HCT116 (cell line): ENCODE measurements at places on chromosomes 3 and 15.

GRCh38 chr15:57820119-57820518, 113.6 kb downstream of the POLR2M start:
- DNase-seq: no peak

GRCh38 chr3:71088019-71088708, 495.4 kb downstream of the FOXP1 start:
- no peak for DNase-seq

DNA sequence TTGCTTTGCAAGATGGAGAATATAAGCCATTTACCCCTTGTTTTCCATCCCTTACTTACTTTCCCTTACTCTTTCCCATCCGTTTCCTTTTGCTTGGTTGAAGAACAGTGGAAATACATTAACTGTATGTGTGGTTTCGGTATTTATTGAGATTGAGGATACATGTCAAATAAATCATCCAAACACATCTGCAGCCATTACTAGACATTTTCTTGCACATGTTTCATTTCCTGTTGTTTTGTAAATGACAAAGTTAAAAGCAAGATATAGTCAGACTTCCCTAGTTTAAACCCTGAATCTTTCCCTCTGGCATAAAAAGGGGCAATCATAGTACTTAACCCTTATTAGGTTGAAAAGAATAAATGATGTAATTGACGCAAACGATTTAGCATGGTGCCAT, 82.1 kb upstream of the BCHE start:
- DNase-seq: no peak

- no peak for DNase-seq
Measured at GRCh38 chr3:176974279-176974678, 223.0 kb downstream of the TBL1XR1 start.

DNA sequence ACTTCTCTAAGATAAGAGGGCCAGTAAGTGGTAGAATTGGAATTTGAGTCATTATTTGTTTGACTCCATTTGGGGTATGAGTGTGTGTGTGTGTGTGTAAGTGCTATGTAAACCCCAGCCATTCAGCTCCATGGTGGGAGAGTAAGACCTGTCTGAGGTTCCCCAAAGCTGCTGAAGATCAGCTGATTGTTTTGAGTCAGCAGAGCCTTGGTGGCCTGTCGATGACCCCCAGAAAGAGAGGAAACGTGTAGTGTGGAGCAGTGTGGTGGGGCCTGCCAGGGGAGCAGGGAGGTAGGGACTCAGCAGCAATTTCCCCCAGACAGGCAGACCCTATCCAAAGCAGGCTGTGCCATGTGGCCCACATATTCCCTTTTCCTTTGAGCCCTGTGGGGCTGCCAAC, 5.3 kb downstream of the DVL3 start:
- DNase-seq: no peak

DNA sequence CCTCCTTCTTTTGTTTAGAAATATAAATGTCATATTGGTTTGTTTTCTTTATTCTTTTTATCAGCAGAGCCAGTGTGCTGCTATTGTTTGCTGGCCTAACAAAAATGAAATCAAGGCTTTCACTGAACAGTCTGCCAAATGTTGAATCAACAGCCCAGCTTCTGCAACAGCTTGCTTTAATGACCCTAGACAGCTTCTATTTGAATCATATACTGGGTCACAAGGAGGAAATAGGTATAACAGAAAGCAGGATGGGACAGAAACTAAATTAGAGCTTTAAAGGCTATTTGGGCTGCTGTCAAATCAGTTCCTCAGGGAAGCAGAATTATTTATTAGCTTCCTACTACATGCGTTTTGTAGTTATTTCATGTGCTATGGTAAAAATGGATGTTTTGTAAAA, 12.1 kb upstream of the DNAJC13 start:
- no peak for DNase-seq

DNA sequence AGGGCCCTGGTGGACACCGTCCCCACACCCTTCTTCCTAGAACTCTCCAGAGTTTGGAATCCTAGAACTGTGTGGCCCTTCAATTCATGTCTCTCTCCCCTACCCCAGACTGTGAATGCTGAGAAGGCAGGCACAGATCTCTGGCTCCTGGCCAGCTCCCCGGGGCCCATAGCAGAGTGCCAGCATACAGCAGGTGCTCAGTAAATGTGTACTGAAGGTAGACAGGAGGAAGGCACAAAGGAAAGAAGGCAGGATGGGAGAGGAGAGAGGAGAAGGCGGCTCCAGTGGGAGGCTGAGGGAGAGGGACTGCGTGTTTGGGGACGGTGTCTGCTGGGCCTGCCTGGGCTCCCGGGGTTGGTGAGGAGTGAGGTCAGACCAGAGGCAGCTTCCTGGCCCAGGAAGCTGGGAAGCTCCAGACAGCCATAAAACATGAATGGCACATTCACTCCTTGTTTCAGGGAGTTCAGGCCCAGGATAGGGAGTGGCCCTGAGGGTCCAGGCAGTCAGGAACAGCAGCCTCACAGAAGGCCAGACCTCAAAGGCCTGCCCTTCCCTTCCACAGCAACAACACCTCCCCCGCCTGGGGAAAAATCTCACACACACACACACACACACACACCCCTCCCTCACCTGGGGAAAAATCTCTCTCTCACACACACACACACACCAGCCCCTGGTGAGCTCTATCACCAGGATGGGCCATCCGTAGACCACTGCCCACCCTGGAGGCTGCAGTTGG, 137.1 kb upstream of the PRR20G start:
- DNase-seq: no peak

GRCh38 chr3:119195151-119195476, 21.7 kb downstream of the UPK1B start:
- DNase-seq: no peak

DNA sequence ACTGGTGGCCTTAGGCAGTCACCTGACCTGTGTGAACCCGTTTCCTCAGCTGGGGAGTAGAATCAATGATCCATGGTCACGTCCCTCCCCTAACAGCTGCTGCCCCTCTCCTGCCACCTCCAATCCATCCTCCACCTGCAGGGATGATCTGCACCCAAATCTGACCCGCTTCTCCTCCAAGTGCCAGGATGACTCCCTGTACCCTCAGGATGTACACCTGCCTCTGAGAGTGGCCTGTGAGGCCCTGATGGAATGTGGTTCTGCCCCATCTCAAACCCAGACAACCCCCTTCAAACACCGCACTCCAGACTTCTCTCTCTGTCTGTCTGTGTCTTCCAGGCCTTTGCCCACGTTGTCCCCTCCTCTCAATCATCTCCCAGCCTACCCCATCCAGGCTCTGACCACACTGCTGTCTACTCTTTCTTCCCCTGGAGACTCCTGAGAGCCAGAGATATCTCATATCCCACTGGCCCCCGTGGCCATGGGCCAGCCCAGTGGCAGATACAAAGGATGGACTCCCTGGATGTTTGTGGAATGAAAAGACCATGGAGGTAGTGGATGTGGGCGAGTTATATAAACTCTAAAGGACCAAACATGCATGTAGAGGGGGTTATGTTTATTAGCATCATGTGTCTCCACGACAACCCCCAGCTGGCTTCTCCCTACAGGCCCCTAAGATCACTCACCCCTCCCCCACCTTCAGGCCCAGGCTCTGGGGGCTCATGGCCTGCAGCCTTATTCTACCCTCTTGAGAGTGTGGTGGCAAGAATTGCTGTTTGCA, 84.9 kb downstream of the SMAD6 start:
- DNase-seq: no peak

GRCh38 chr15:66842710-66843441, 140.8 kb downstream of the SMAD6 start:
- no peak for DNase-seq

DNA sequence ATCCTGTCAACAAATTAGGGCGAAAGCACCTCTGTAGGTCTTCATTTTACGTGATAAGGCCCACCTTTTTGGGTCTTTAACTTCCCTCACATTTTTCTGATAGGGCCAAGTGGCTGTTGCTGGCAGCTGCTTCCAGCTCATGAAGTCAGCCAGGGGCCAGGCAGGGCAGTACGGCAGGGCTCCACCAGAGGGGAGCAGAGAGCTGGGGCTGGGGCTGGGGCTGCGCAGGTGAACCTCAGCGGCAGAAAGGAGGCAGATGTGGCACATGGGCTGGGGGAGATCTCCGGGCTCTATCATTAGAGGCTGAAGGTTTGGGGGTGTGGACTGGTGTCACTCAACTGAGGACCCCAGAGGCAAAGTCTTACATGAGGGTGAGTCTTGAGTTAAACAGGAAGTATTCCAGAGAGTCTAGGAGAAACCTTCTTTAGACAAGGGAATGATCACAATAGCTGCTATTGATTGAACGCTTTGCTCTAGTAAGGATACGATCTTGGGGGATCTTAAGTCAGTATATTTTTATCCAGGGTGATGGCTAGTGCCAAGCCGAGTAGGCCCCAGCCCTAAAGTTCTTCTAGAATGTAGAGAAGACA, 62.8 kb upstream of the MEX3B start:
- DNase-seq: peak; percentile 15

DNA sequence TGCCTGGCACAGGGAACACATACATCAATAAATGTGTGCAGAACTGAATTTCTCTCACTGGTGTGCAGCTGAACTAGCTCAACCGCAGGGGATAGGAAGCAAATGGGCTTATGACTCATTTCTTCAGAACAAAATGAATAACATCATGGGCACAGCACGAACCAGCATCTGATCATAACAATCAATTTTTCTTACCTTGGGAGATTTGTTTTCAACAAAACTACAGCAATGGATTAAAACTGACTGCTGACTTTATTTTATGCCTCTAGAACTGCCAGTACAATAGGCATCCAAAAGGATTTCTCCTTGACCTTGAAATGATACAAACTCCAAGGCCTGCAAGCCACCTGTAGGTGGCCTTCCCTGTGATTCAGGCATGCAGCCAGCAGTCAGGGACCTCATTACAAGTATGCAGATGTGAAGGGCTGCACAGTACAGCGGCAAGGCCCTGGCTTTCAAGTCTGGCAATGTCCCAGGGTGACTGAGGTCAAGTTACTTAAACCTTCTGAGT, 26.1 kb downstream of the TAMM41 start:
- no peak for DNase-seq

DNA sequence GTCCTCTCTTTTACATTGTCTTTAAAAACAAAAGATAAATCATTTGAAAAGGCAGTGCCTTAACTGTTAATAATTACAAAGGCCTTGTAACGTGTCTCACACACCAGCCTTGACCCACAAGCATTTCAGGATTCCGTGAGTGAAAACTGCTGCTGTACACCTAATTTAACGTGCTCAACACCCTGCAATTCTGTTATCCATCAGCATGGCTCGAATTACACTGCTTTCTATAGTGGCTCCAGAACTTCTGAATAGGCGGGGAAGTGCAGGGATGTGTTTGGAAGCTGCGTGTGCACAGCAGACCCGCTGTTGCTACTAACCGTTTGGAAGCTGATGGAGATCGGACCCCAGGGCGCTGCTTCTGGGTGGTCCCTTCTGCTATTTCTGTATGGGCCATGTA, 9.9 kb upstream of the ETFA start:
- no peak for DNase-seq

DNA sequence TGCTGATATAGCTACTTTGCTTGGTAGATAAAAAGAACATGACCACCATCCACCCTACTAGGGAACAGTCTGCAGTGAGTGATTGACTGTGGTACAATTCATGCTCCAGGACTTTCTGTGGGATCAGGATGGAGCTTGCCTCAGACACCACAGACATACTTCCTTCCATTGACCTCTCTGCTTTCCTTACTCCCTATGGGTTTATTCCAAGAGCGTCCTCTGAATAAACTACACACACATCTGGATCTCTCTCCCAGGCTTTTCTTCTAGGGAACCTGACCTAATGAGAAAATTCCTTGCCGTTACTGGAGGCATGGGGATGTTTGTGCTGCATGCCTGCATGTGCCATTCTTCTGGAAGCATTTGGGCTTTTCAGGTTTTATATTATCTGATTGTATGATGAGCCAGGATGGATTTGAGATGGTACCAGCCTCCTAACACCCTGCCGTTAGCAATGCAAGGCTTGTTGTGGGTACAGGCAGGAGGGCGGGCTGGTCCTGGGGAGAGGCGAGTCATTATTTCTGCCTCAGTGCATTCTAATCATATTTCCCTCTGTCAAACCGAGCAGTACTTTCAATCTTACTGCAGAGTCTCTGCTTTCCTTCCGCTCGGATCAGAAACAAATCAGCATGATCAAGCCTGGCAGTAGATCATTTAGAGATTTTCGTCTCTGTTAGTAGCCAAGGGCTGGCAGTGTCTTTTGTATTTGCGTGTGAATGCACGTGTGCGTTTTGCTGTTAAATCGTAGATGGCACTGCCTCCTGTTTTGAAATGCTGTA, 279.2 kb downstream of the PDCD6IP start:
- no peak for DNase-seq

GRCh38 chr3:38644662-38645053, 4.8 kb downstream of the SCN5A start:
- no peak for DNase-seq

DNA sequence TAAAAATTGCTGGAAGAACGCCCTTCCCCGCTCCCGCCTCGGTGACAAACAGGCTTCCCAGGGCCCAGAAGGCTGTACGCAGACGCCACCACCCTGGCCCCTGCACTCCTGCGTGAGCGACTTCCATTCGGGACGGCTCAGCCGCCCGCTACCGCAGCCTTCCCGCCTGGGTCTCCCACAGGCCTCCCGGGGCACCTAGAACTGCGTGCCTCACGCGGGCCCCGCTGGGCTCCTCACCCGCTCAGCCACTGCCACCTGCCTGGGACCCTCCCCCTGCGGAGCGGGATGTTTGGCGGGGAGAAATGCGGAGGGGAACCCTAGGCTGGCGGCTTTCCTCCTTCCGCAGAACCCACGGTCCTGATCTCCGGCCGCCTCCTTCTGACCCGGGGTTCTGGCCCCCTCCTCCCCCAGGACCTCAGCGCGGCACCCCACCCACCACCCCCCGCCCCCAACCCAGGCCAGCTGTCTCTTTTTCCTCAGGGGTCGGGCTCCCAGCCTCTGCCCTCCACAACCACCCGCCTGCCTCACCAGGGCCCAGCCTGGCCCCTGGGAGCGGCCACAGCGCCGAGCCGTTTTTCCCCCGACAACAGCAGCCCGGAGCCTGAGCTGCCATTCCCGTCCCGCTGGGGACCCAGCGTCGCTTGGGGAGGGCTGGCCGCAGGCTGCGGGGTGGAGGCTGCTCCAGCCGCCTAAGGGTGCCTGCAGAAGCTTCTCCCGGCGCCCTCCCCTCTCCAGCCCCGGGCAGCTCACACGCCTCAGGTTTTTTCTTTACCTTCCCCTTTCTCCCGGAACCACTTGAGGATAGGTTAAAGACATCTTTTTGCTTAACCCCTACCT, 27.6 kb upstream of the RAB7A start:
- no peak for DNase-seq

- DNase-seq: no peak
Measured at GRCh38 chr3:118137778-118138177, 896.9 kb downstream of the IGSF11 start.

- peak; percentile 7 for DNase-seq
Measured at GRCh38 chr15:78437107-78437761, 782 bp upstream of the IREB2 start.
